ENCODE measurements at places on chromosomes 2 and 18.

GRCh38 chr2:180999274-180999964, 19.0 kb downstream of the UBE2E3 start:
- DNase-seq = no peak

- DNase-seq = peak; percentile 41
These were observed 50.8 kb downstream of the ATOH8 start for GRCh38 chr2:85804583-85804982.

DNA sequence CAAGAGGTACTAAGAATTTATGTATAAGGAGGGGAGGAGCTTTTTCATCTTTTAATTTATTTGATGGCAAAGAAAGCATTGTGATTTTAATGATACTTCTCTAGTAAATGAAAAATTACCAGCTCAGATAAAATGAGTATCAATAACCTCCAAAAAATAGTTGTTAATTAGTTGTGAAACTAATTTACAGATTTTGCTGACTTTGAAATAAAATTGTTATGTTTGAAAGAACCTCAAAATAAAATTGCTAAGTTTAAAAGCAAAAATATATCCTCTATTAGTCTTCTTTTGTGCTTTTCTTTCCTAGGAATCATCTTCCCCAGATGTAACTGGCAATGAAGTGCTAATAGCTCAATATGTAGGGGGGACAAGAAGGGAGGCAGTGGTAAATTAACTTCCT, 36.5 kb downstream of the ZC3H6 start:
- no peak for DNase-seq

DNA sequence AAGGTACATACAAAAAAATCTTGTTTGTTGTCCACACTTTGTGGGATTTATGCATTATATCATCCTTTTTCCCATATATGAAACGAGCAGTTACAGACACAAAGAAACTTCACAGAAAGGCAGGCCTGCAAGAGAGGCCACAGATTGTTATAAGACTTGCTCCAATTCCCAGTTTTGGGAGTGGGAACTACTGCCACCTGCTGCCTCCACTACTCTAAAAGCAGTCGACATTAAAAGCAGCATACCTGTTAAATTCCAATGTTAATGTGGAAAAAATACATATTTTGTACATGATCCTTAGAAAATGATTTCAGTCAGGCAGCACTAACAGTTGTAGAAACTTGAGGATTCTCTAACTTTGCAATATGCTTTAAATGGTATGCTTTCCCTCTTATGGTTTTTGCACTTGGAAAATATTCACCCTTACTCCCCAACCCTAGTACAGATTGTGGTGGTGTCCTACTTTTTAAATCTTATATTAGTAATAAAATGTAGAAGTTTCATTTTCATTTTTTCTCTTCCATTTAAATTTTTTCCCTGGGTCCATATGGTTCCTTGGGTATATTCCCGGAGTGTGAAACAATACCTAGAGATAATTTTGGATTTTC, 37.9 kb downstream of the SLC38A11 start:
- DNase-seq = peak; percentile 25

DNA sequence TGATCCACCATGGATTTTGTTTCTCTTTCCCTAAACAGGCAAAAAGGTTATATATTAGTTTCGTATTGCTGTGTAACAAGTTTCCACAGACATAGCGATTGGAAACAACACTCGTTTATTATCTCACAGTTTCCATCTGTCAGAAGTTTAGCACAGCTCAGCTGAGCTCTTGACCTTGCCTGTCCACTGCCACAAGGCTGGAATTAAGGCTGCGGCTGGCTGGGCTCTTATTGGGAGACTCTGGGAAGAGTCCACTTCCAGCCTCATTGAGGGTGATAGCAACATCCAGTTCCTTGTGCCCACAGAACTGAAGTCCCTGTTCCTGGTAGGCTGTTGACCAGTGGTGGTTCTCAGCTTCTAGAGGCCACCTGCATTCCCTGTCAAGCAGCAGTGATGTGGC, 120.4 kb downstream of the TPGS2 start:
- DNase-seq = no peak

DNA sequence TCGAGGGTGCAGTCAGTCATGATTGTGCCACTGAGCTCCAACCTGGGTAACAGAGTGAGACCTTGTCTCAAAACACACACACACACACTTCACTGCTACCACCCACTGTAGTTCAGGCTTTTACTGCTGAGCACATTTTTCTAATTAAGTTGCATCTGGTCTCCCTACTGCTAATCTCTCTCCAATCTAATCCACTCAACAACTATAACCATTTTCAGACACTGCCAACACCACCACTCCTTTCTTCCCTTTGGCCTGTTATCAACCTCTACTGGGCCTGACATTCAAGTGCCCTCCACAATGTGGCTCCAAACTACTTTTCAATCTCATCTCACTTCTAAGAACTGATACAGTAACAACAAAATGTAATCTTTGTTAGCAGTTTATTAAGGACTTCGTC, 44.8 kb downstream of the RMP24 start:
- no peak for DNase-seq
